Esophagus squamous epithelium (tissue), 5 donors: ENCODE measurements at places on chromosomes 11 and 22.

DNA sequence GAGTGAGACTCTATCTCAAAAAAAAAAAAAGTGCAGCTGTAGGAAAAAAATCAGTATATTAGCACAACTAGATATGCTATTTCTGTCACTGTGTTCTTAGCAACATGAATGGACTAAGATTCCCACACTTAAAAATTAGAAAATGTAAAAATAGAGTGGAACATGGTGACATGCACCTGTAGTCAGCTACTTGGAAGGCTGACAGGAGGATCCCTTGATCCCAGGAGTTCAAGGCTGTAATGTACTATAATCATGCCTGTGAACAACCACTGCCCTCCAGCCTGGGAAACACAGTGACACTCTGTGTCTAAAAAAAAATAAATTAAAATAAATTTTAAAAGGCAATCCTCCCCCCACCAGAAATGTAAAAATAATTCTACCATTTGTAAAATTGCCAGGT lies 29.8 kb downstream of the PICALM start:
- DNase-seq: no peak

- DNase-seq: peak; percentile 17
These were observed 34.0 kb downstream of the AMPD3 start for GRCh38 chr11:10488934-10489691.

GRCh38 chr22:24146791-24147353 lies 34.4 kb upstream of the SUSD2 start:
- no peak for DNase-seq

DNA sequence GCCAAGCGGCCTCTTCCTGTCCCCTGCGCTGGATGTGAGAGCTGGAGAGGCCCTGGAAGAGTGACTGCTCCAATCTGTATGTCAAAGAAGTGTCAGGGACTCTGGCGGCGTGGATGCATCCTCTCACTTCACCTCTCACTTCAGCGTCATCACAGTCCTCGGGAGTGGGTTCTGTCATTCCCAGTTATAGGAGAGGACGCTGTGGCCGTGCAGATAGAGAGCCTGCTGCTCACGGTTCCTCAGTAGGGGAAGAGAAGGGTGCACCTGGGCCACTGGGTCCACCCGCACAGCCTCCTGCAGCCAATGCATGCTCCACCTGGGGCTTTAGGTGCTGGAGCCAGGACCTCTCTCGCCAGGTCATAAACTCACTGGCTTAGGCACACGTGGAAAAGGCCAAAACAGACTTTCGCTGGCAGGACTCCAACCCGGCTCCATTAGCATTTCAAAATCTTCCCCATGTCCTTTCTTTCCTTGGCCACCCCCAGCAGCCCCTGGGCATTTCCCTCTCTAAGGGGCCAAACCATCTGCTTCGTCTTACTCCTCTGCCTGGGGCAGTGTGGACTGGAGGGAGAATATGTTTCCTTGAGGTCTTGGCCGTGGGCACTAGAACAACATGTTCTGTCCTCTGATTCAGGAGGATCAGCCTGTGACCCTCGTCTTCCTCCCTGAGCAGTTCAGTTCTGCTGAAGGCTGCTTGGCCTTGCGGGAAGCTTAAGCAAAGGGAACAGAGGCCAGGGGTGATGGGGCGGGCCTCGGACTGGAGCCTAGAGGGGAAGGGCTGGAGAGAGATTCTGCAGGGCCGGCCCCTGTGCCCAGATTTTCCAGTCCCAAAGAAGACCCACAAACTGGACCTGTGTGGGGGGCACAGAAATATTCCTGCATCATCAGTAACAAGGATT lies 57.8 kb downstream of the ST14 start:
- no peak for DNase-seq

- no peak for DNase-seq
These were observed 4.1 kb downstream of the ZNF214 start for GRCh38 chr11:7016011-7016410.

- DNase-seq: no peak
These were observed 284.7 kb upstream of the ANO5 start for GRCh38 chr11:21908211-21908610.

- DNase-seq: no peak
These were observed 51.3 kb upstream of the LARGE1 start for GRCh38 chr22:33971561-33971961.
